ENCODE measurements at places on chromosomes 5 and 9.

DNA sequence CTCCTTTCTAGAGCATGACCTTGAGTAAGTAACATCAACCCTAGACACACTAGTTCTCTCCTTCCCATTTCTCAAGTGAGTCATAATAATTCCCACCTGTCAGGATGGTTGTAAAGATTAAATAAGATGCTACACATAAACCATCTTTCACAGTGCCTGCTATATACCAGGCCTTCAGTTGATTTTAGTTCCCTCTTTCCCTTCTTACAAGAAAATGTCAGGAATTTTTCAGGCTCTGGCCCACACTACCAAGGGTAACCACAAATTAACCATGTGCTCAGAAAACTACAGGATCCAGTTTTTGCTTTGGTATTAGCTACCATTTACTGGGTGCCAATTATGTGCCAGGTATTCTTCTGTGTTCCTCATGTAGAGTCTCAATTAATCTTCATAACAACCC is 42.7 kb upstream of the RARS1 start:
- no peak for DNase-seq

DNA sequence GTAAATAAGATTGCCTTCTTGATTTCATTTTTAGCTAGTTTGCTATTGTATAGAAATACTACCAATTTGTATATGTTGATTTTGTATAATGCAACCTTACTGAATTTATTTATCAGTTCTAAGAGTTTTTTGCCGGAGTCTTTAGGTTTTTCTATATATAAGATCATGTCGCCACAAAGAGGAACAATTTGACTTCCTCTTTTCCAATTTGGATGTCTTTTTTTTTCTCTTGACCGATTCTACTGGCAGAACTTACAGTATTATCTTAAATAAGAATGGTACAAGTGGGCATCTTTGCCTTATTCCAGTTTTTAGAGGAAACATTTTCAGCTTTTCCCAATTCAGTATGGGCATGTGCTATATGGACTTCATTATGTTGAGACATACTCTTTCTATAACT is 624.7 kb upstream of the ACO1 start:
- no peak for DNase-seq

- peak; percentile 80 for DNase-seq
Measured at GRCh38 chr9:82923912-82924605, 138.9 kb downstream of the RASEF start.

- peak; percentile 92 for DNase-seq
Measured at GRCh38 chr5:73280821-73281746, 108.1 kb downstream of the TMEM174 start.

- DNase-seq, result no peak
Measured at GRCh38 chr5:136295914-136296313, 69.4 kb downstream of the TRPC7 start.

- DNase-seq, result no peak
Measured at GRCh38 chr5:36638056-36638455, 31.6 kb downstream of the SLC1A3 start.

Measured in NCI-H1092 treated with DMSO at 0.1 percent for 48 hours (cell line).